Activated CD4-positive, alpha-beta T cell treated with anti-CD3 and anti-CD28 coated beads for 36 hours (primary cell): ENCODE measurements at places on chromosomes 12 and 14.

DNA sequence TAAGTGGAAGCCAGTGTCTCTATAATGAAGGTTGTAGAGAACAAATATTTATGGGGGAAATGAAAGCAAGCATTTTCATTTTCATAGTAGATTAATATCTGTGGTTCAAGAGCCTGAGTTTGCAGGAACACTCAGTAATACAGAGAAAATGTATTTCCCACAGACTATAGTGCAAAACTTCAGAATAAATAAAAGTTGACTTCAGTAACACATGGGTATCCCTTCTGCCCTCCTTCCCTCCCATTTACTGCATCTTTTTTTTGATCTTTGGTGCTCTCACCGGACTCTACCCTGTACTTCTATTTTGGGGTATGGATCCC, 75.3 kb upstream of the AMN1 start:
- no peak for DNase-seq

GRCh38 chr14:35205737-35206136, 83.4 kb downstream of the PRORP start:
- no peak for DNase-seq

- DNase-seq: no peak
Measured at GRCh38 chr12:111174961-111175345, 193.9 kb downstream of the PHETA1 start.

- DNase-seq: no peak
Measured at GRCh38 chr14:58560208-58560607, 77.6 kb upstream of the DACT1 start.

DNA sequence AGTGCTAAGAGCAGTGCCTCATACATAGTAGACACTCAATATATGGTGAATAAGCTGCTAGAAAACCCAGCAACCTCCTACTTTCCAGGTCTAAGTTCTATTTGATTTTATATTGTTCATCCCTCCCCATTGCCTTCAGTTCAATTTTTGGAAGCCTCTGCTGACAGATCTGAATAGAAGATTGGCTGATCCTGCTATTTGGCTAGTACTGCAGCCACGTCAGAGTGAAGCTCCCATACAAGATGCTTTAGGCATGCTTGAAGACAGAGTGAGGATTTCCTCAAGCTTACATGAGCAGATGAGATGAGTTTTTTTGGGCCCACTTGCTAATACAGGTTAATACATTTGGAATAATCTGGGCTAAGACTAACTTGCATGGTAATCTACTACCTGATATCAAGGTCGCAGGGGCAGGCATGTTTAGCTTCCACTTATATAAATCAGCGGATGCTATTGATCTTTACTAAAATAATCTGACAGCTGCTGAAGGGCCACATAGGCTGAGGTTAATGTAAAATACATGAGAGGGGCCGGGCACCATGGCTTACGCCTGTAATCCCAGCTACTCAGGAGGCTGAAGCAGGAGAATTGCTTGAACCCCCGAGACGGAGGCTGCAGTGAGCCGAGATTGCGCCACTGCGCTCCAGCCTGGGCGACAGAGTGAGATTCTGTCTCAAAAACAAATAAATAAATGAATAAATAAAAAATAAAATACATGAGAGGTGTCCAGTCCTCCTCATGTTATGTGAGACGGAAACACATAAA, 15.9 kb upstream of the AEBP2 start:
- DNase-seq: no peak

- no peak for DNase-seq
Measured at GRCh38 chr14:104614126-104614812, 9.7 kb upstream of the TMEM179 start.

DNA sequence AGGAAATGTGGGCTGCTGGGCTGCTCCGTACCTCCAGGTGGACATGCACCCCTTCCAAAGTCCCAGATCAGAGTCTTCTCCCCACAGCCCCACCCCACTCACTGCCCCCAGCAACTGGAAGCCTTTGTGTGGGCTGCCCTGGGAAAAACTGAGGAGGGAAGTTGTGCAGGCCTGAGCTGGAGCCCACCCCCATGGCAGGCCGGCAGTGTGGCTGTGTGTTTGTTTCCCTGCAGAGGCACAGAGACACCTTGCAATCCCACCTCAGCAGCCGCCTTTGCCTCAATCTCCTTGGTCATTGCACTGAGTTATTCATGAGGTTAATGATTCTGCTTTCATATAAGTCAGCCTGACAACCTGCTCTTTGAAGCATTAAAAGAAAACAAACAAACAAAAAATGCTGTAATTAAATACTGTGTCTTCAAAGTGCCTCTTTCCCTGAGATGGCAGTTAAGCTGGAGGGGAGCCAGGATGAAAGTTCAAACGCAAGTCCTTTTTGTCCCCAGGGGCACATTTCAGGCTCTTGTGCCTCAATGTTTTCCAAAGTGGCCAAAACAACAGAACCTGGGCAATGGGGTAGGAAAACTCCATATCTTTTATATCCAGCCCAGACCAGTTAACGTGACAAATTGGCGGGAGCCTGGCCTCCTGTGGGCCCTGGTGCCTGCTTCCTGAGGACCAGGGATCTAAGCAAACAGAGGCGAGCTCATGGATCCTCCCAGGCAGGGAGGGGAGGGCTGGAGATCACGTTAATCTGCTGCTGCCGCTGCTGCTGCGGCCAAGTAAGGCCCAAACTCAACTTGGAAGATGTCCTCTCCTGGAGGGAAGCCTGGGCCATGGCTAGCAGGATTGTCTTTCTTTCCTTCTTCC, 51.9 kb upstream of the TSPAN11 start:
- DNase-seq: no peak
